NCI-H510A (cell line): ENCODE measurements at places on chromosomes 6 and 20.

DNA sequence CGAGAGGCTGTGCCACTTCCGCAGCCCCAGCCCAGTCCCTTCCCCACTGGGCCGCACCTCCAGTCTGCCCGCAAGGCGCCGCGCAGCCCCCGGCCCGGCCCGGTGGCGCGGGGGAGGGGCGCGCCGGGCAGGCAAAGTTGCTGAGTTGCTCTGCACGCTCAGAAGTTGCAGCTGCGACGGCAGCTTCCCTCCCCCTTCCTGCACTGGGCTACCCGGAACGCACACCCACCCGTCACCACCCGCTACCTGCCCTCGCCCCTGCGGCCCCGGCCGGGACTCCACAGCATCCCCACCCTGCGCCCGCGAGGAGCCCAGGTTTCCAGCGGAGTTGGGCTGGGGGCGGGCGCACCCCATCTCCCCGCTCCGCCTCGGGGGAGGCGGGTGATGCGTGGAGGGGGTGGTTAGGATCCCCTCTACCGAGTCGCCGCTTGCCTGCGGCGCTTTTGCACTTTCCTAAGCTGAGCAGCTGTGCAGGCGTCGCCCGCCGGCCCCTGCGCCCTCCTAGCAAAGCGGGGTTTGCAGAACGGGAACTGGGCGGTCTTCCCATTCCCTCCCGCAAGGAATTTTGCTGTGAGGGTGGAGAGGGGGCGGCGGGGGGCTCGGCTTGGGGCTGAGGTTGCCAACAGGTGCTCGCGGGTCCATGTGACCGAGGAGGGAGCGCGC lies 55.9 kb upstream of the RREB1 start:
- DNase-seq = peak; percentile 58

DNA sequence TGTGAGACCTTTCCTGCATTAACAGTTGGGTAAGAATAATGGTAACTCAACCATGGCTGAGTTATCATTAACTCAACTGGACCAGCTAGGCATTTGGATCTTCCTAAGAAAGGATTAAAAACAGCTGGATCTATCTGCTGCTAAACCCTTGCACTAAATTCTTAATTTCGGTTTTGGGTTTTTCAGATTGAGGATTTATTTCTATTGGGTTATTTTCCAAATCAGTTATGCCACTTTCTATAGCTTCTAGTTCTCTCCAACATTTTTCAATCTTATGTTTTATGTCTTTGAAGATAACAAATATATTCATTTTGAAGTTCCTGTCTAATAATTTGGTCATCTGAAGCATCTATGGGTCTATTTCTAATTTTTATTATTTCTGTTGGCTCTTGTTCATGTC lies 92.5 kb downstream of the KIF13A start:
- DNase-seq = no peak

DNA sequence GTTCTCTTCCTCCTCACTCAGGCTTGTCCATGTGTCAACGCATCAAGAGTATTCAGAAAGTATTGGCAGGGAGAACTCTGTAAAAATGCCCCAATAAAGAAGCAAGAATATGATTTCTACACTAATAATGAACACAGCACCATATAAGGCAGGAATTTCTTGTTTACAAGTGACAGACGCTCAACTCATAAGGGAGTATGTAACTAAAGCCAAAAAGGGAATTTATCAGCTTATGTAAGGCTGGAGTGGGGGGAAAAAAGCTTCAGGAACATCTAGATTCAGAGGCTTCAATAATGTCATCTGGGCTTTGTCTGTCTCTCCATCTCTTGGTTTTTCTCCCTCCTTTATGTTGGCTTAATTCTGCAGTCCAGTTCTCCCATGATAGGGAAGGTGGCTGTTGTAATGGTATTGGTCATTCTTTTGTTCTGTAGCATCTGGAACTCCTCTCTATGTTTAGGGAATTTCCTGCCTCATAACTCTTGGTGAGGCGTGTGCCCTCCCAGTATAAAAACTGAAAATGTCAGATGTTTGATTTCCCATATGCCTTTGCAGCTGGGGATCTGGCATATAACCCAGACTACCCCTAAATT lies 125.1 kb upstream of the COL21A1 start:
- DNase-seq = no peak

DNA sequence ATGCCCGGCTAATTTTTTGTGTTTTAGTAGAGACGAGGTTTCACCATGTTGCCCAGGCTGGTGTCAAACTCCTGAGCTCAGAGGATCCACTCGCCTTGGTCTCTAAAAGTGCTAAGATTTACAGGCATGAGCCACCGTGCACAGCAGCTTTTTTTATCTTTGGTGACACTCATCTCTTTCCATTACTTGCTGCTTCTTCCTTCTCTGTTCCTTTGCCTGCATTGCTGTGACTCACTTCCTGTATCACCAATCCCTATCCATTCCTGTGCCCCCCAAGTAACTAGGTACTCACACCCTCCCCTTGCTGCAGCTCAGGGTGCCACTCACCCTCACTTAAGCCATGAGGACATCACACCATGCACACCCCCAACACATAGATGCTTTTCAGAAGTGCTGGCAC lies 24.6 kb downstream of the KHDC1L start:
- no peak for DNase-seq

DNA sequence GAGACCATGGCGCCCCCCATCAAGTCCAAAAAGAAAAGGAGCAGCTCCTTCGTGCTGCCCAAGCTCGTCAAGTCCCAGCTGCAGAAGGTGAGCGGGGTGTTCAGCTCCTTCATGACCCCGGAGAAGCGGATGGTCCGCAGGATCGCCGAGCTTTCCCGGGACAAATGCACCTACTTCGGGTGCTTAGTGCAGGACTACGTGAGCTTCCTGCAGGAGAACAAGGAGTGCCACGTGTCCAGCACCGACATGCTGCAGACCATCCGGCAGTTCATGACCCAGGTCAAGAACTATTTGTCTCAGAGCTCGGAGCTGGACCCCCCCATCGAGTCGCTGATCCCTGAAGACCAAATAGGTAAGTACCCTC lies 41.7 kb upstream of the NAA20 start:
- no peak for DNase-seq

DNA sequence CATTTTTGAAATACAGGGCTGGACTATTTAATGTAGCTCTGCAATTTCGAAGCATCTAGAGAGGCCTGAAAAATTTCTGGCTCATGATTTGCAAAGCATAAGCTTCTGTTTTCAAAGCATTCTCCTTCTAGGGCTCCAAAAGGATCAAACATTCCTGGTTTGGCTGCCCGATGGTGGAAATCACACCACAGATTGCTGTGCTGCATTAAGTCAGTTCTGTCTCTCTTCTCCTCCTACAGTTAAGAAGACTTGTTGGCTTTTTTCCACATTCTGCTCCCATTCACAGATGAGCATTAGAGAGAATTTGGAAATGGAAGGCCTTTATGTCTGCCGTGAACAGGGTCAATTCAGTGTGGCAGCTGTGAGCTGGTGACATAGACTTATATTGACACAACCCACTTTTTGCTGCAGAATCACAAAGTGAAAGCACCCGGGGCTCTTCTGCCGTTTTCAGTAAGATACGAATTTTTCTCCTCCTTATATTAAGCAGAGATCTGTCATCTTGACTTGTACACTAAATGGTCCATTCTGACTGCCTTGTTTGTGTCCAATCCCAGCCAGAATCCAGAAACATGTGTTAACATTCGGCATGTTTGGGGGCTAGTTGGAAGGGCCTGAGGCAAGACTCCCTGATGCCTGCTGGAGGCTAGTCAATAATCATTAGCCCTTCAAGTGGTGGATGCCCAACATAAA lies 330.8 kb upstream of the DEFB112 start:
- no peak for DNase-seq
